Activated CD8-positive, alpha-beta memory T cell treated with anti-CD3 and anti-CD28 coated beads, Interleukin-2, amount 10 ng/mL, durations not matched to agents 7 days and 5 days (primary cell): ENCODE measurements at places on chromosomes 1 and 21.

DNA sequence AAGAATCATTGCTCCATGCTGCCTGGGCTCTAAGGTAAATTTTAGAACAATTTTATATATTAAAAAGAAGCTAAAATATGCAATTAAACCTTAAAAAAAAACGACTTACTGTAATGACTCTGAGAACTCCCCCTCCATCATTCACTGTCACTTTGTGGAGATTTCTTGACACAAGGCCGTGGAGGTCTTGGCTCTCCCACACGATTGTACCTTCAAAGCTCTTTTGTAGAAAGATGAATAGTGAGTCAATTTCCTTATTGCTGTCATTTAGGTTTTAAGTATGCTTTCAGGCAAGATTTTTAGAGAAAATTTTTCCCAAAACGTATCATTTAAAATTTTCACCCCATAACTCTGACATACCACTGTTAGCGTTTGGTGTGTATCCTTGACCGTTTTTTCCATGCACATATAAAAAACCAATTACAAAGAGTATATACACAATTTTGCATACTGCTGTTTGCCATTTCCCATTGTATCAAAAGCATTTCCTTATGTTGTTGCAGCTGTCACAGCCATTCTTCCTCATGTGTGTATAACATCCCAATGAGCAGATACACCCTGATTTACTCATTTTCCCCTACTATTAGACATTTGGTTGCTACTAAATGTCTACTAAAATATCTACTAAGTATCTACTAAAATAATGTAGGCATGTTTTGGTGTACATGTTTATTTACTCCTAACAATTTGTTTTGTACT is 33.4 kb downstream of the B3GALNT2 start:
- DNase-seq = no peak

GRCh38 chr1:169339773-169340172 is 27.8 kb downstream of the NME7 start:
- no peak for DNase-seq

DNA sequence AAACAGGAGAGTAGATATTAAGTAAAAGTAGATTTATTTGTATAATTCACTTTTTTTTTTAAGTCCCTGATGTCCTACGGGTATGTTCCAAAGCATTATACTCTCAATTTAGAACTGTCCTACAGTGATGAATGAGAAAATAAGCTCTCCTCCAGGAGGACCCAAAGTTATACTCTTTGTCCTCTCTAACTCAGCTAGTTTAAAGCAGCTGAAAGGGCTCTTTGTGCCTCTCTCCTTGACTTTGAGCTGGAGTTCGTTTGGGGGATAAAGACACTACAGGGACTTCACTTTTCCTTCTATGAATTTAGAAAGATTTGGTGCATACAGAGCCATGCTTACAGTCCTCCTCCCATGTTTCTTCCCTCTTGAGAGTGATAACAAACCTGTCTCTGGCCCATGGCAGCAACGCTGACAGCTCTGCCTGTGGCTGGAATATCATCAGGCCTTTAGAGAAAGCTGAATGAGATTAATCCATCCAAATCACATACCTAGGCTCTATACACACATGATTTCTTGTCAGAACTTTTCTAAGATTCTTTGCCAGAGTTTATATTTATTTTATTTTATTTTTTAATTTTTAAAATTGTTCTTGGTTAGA is 134.3 kb downstream of the PIK3R3 start:
- DNase-seq = no peak

DNA sequence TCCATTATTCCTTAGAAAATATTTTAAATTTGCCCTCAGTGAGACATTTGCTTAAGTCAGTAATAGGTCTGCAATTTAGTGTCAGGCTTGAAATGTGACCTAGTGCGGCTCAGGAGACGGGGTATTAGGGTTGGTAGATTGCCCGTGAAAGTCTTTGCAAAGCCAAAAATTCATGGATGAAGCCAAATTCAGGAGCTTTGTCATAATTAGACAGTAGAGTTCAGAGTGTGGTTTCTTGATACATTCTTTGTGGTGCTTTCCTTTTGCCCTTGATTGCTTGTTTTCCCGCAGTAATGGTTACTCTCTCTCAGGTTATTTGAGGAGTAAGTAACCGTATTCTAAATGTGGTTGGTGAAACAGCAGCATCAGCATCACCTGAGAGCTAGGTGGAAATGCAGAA is 120.7 kb downstream of the RPS6KC1 start:
- no peak for DNase-seq

GRCh38 chr21:30718239-30718909 is at the start of gene KRTAP21-3:
TSS of gene KRTAP21-3 (minus strand) at chr21:30718777. CDS start at chr21:30718759, 18 bp downstream.
- no peak for DNase-seq

DNA sequence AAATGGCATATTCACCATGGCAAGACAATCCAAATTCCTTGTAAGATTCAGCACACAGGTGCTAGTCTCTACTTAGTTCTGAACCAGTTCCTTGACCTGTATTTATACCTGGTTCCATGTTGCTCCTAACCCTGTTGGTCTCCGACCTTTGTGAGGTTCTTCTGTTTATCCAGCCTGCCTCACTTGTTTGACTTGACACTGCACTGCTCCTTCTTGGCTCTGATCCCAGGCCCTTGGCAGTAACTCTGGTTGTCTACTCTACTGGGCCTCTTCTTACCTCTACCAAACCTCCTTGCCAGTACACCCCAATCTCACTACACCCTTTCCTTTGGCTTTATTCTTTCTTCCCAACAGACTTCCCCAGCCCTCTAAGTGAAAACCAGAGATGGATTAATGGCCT is 419.4 kb upstream of the USP24 start:
- DNase-seq = no peak

GRCh38 chr21:25458484-25458883 is 148.8 kb downstream of the MRPL39 start:
- DNase-seq = no peak

DNA sequence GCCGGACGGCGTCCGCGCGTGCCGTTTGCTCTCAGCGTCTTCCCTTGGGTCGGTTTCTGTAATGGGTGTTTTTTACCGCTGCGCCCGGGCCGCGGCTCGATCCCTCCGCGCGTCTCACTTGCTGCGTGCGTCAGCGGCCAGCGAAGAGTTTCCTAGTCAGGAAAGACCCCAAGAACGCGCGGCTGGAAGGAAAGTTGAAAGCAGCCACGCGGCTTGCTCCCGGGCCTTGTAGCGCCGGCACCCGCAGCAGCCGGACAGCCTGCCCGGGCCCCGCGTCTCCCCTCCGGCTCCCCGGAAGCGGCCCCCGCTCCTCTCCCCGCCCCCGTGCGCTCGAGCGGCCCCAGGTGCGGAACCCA is 159.8 kb downstream of the RUNX1 start:
- peak; percentile 66 for DNase-seq

- no peak for DNase-seq
These were observed 132.9 kb downstream of the PIK3R3 start for GRCh38 chr1:45999507-45999906.

- DNase-seq = peak; percentile 48
These were observed at the start of gene BCAR3 for GRCh38 chr1:93681101-93681988. TSS of gene BCAR3 (minus strand) at chr1:93681837. CDS start at chr1:93674930, 6,907 bp downstream.

DNA sequence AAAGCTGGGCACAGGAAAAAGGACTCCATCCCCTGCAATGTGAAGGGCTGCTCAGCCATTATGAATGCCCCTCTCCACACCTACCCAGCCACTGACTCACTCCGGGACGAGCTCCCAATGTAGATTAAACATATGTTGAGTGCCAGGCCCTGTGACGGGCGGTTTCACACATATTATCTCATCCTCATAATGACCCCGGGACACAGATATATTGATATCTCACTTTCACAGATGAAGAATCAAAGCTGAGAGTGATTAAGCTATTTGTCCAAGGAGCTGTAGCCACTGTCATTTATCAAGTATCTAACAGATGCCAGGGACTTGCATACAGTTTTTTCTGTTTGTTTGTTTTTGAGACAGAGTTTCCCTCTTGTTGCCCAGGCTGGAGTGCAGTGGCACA is 35.0 kb upstream of the SLC30A1 start:
- no peak for DNase-seq

DNA sequence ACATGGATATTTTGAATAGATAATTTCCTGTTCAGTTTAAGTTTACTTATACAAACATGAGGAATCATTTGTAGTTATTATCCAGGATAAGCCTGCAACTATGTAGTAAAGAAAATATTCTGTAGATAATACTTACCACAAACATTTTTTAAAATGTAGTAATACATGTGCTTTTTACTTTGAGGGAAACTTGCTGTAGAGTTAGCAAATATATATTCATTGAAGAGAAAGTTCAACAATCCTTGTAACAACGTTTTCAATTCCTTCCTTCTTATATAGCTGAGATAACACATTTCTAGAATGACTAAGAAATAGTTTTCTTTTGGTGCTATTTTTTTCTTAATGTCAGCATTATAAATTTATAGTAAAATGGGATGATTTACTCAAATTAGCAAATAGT is 664.6 kb upstream of the ADAMTS5 start:
- no peak for DNase-seq

- no peak for DNase-seq
These were observed 24.9 kb downstream of the PRKCZ start for GRCh38 chr1:2074944-2075740.

DNA sequence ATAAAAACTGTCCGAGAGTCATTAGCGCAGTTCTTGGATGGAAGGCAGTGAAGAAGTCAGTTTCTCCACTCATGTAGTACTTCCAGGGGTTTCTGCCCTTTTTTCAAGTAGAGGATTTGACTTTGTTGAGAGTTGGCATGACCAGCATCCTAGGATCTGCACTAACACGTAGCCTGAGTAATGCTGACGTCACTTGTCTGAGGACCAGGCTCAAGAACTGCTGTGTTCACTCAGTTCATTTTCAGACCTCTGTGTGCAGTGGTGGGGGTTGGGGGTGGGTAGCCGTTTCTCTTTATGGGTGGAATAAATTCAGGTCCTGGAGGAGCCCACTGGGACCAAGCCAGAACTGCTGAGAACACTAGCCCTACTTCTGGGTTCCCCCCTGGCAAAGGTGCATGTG is 53.3 kb downstream of the MRPS6 start:
- no peak for DNase-seq

GRCh38 chr1:25697435-25698217 is 81.0 kb downstream of the MAN1C1 start:
- no peak for DNase-seq

- DNase-seq = no peak
These were observed 51.4 kb downstream of the ZBTB18 start for GRCh38 chr1:244102468-244102867.

GRCh38 chr1:84959294-84959693 is 37.6 kb downstream of the MCOLN2 start:
- peak; percentile 76 for DNase-seq
